ENCODE measurements at places on chromosomes 3 and 15.

GRCh38 chr3:168531116-168531515, 435.4 kb upstream of the GOLIM4 start:
- DNase-seq = no peak

DNA sequence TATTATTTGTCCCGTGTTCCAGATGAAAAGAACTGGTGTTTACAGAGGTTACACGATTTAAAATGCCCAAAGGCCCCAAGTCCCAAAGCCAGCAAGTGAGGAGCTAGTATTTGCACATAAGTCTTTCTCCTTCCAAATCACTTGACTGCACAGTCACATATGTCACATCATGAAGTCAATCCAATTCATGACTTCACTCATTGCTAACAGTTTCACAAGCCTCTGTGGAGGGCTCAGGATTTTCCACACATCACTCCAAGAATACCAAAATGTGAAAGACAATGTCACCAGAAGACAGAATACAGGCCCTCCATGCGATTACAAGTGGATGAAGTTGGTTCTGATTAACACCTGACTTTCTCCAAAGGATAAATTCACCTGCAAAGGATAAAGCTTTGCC, 283.1 kb upstream of the UBE2E2 start:
- DNase-seq = no peak

DNA sequence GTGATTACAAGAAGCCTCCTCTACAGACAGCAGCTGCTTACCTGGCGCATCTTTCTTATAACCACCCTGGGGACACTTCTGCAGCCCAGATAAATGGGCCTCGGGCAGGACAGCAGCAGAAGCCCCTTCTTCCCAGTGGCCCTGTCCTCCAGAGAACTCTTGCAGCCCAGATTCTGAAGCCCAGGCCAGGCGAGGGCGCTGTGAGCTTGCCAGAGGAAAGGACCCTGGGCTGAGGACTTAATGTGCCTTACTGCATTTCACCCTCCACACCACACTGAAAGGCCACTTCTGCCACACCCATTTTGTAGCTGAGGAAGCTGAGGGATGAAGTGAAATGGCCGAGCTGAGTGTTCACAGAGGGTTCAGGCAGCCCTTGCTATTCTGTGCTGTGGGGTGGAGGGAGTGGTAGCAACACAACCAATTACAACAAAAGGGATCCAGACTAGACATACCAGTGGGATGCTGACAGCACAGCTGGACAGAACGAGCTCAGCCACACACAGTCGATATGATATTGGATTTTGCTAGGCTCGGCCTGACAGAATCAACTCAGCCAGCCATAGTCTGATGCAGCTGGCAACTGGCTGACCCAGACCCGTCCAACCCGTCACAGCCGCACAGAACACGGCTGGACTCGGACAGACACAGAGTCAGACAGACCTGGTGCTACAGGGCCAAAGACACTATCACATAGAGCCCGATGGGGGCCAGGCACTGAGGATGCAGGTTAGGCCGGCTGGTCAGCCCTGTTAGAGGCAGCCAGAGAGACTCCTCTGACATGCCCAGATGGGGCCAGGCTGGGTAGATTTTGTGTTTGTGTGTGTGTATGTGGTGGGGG, 7.3 kb downstream of the ACOX2 start:
- DNase-seq = no peak

DNA sequence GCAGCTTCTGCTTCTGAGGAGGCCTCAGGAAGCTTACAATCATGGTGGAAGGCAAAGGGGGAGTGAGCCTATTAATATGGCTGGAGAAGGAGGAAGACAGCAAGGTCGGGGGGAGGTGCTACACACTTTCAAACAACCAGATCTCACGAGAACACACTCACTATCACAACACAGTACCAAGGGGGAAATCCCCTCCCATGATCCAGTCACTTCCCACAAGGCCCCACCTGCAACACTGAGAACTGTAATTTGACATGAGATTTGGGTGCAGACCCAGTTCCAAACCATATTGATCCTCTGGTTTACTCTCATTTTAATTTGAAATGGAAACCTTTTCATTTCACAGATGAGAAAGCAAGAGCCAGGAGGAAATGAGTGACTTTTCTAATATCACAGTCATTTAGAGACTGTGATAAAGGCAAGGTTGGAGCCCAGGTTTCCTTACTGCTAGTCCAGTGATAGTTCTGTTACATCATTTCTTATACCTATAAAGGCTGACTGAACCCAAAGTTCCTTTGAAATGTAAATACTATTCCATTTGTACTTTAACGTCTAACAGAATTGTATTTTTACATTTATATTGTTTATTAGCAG, 105.8 kb upstream of the GAP43 start:
- no peak for DNase-seq

- DNase-seq = no peak
These were observed 744.7 kb downstream of the EPHA3 start for GRCh38 chr3:89851974-89852621.

DNA sequence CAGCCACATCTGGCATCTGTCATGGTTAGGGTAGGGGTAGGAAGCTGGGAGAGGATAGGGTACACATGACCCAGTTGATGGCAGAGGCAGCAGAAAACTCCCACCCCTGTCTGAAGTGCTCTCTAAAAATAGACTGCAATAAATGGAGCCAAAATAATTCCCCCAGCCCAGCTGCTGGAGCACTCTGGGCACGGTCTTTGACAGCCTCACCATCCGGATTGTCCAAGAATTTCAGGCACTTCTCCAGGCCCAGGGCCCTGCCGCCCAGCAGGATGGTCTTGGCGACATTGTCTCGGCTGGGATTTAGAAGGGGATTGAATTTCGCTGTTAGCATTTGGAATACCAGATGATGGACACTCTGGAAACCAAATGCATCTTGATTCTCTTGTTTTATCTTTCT, 103.7 kb downstream of the IQSEC1 start:
- DNase-seq = no peak

DNA sequence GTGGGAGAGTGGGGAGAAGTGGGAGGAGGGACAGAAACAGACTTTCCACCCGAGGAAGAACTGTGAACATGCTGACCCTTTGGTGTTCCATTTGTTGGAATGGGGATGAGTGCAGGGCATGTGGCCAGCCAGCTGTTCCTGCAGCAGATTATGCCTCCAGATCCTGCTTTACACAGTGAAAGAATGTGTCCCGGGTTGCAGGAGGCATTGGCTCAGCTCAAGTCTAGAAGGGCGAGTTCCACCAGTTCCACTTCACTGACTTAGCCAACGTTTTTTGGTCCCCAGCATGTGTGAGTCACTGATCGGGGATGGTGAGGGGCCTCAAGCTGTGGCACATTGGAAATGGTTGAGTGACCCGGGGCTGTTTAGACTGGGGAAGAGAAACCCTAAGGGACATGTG, 307.0 kb upstream of the ROPN1 start:
- DNase-seq = no peak

- peak; percentile 82 for DNase-seq
These were observed 5.8 kb upstream of the ZNF770 start for GRCh38 chr15:34993877-34994276.

DNA sequence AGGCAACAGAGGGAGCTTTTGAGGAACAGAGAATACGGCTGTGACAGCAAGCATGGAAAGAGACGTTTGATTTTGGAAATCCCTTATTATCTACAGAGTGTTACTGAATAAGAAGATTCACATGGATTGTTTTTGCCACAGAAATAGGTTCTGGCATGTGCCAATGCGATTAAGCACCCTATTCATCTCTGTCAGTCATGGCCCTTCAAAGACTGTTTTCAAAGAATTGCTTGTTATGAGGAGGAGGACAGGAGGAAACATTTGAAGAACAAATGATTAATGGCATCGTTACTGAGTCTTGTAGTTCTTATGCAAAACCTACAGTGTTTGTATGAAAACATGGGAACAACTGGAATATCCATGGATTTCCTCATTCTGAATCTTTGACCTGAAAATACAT, 86.2 kb downstream of the EPHA6 start:
- DNase-seq = no peak

GRCh38 chr3:123610331-123610730, 25.5 kb upstream of the HACD2 start:
- peak; percentile 49 for DNase-seq

- no peak for DNase-seq
These were observed 118.3 kb upstream of the GALNT15 start for GRCh38 chr3:16056217-16056616.

- DNase-seq = no peak
These were observed 93.1 kb downstream of the DNASE1L3 start for GRCh38 chr3:58117561-58118181.

DNA sequence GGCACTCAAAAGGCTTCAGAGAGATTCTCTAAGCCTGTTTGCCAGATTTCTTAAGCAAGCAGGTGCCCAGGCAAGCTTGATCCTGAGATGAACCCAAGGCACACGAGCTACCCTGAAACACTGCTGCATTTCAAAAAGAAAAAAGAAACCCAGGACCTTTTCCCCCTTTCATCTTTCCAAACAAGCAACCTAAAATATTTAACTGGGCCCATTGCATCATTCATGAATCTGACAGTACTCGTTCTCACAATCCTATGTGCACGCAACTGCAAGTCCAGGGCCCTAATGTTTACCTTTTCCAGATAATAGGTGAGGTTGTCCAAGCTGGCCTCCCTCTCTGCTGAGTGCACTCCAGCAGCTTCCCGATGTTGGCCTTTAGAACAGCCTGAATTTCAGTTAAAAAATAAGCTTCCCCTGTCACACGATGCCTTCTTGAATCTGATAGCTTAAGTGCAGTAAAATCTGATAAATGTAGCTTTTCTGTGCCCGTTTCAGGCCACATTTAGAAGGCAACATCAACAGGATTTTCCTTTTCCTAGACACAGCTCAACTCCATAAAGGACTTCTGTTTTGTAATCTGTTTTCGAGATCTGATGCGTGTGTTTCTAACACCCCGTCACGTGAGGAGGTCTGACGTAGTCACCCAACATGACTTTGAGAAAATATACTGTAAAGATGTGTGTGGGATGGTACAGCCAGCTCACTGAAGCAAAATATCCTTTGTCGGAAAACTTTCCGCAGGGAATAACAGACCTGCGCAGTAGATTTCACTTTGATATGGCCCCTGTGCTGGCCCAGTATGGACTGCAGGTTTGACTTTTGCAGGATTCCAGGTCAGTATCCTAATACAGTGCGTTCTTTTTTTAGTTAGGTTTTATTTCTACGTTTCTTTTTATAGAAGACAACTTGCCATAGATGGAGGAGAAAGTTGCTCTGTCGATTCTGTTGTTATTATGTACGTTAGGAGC, 55.1 kb upstream of the RASA2 start:
- DNase-seq = no peak

DNA sequence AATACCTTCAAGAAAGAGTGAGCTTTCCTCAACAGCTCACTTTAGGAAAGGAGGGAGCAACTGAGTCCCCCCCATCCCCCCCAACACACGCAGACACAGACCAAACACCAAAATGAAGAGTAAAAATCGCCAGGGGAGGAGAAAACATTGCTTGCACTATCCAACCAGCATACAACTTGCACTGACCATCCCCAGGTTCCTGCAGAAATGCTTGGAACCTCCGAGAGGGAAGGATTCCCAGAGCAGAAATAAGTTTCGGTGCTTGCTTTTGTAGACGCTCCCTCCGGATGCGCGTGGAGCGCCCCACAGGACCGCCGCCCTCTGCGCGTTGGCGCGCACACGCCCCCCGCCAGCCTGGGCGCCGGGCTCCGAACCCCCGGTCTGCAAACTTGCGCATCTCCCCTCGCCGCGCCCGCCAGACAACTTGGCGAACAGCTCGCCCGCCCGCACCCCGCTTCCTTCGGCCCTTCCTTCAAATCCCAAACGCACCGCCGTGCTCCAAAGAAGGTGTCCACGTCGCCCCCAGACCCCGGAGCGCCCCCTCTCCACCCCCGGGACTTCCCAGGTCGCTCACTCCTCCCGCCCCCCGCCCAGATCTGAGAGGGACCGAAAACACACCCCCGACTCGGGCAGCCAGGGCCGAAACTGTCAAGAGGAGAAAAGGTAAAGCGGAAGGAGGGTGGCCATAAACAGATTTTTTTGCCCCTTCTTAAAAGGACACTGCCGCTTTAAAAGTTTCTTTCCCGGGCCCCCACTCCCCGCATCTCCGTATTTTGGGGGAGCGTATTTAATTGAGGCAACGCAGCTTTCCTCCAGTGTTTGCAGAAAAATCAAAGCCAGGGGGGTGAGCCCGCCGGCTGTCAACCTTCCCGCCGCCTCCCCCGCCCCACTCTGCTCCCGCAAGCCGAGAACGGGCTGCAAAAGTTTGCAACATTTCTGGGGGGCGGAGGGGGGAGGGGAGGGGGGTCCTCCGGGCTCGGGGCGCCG, 859 bp downstream of the RORA start:
- DNase-seq = peak; percentile 22

GRCh38 chr3:148940983-148941382, 50.4 kb upstream of the GYG1 start:
- DNase-seq = no peak

- DNase-seq = no peak
These were observed 24.4 kb downstream of the LARS2 start for GRCh38 chr3:45412763-45413162.

- DNase-seq = no peak
These were observed 18.2 kb downstream of the SENP8 start for GRCh38 chr15:72136170-72137051.

DNA sequence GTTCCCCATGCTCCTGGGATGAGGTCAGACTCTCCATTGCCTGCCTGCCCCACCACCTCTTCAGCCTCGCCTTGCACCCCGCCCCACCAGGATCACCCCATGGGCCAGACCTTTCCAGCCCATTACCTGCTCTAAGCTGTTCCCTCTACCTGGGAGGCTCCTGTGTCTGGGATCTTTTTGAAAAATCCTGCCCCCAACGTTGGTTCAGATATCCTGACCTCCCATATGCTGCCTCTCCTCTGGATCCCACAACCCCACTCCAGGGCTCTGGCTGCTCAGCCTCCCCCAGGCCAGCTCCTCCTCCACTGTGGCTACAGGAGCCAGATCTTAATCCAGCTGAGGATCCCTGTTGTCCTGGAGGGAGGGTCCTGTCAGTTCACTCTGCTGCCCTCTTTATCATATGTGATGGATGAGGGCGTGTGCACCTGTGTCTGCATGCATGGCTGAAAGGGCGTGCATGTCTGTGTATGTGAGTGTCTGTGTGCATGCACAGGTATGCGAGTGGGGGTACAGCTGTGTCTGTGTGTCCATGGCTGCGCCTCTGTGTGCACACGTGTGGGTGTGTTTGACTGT, 21.7 kb upstream of the ALAS1 start:
- DNase-seq = no peak

DNA sequence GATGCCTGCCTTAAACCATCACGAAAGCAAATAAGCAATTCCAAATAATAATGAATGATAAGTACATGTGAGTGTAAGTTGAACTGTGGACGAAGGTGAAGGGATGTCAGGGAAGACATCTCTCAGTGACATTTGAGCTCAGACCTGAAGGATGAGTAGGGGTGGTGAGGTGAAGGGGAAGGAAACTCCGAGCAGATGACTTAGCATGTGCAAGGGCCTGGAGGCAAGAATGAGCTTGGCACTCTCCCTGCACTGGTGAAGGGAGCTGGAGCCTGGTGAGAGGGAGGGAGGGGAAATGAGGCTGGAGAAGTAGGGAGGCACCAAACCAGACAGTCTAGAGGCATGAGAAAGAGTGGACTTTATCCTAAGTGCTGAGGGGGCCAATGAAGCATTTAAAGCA, 84.3 kb downstream of the MTHFS start:
- no peak for DNase-seq

GRCh38 chr3:191743283-191743682, 282.3 kb downstream of the PYDC2 start:
- DNase-seq = no peak
